ENCODE measurements at places on chromosomes 2 and 18. TPM values are rescaled to one million over a fixed set of nuclear protein-coding genes. Genes with fewer than 3 reads are reported as not detected.

DNA sequence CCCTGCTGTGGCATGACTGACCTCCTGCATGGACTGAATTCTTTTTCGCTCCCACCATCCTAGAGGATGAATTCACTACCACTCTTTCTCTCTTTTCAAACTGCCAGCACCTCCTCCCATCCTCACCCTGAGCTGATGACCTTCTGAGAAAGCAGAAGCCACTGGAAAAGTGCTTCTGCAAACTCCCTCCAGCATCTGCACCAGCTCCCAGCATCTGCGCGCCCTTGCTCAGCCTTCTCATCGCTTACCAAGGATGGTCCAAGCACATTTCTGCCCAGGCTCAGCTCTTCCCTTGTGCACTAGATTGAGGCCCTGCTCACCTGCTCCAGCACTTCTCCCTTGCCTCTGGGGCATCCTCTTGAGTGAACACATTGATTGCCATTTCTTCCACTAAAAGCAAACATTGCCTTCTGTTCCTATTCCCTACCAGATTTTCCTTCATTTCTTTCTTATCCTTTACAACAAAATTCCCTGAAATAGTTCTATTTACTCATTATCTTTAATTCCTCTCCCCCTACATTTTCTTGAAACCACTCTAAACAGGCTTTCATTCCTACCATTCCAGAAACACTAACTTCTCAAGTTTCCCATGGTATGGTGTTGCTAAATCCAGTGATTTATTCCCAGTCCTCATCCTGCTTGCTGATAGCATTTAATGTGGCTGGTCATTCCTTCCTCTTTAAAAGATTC is 42.7 kb upstream of the IL1RL1 start:
- DNase-seq = no peak

- no peak for DNase-seq
Measured at GRCh38 chr2:128690431-128690830, 371.8 kb upstream of the HS6ST1 start.

- no peak for DNase-seq
Measured at GRCh38 chr18:61595615-61596251, 262.5 kb downstream of the CDH20 start.

GRCh38 chr2:9262671-9263171 is 56.1 kb downstream of the ASAP2 start:
- no peak for DNase-seq

DNA sequence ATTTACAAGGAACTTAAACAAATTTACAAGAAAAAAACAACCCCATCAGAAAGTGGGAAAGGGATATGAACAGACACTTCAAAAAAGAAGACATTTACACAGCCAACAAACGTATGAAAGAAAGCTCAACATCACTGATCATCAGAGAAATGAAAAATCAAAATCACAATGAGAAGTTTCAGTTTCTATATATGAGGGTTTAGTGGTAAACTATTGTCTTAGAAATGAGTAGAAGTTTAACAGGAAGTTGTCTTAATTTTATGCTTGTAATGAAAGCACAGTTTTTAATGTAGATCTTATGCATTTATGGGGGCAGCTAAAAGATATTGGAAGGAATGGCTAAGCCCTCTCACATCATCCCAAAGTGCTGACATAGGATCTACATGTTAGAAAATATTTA is 325.4 kb downstream of the ERBB4 start:
- DNase-seq = no peak

GRCh38 chr2:86293612-86294011 is 43.8 kb downstream of the REEP1 start:
- DNase-seq = no peak

DNA sequence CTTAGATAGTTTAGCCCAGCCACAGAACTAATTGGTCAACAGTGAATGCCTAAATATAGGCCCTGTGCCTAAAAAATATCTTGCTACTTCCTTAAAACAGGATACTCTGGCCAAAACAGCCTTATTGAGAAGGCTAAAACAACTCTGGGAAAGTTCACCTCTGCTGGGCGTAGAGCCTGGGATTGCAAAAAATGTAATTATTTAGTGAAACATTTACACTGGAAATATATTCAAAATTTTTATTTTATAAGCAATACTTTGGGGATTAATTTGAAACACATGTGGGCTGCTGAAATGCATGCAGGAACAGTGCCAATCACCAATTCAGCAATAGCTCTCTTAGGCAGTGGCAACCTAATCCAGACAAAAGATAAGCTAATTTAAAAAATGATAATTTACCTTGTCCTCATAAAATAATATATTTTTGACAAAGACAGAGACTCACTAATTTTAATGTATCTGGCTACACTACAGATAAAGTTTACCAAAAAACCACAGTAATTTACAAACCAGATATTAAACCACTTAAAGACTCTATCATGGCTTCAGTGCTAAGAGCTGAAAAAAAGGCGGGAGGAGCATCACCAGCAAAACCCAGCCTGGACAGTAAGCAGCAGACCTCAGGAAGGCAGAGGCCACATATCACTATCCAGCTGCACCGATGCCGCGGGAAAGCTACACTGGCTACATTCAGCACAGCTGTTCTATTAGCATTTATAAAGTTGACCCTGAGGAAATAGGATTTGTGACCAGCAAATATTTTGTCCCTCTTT is 18.5 kb downstream of the TRAK2 start:
- no peak for DNase-seq

DNA sequence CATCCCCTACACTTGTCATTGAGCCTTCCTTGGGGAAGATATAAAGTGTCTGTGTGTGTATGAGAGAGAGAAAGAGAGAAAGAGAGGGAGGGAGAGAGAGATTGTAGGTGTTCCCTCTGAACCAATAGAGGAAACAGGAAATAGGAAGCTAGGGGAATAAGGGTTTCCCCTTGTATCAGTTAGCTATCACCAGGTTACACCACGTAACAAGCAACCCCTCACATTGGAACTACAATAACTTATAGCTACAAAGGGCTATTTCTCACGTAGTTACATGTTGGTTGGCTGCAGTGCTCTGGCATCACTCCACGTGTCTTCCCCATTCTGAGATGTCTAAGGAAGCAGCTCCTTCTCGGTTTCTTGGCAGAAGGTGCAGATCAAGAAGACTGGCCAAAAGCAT is 41.0 kb upstream of the ARL4C start:
- DNase-seq = no peak

TWIST2 gene
- total RNA-seq = 96.8 TPM

FSIP2 gene
- 0.46 TPM for total RNA-seq

TXNL1 gene
- 31.4 TPM for total RNA-seq

RNF103 gene
- total RNA-seq = 32.6 TPM

ASB18 gene
- not detected for total RNA-seq
